HFFc6 (cell line): ENCODE measurements at places on chromosomes 11 and 22.

- H3K27ac ChIP-seq: no peak overlapping the region
- H3K4me1 ChIP-seq: peaks cover 3% of the 10 kb centered on the region; the same call in 1 of the 2 replicates
- H3K27me3 ChIP-seq: peaks cover 30% of the 10 kb centered on the region
- DNase-seq: no peak
- H3K36me3 ChIP-seq: peaks cover 12% of the 10 kb centered on the region
Observed at GRCh38 chr11:114192841-114193389, 103.3 kb upstream of the NNMT start.

DNA sequence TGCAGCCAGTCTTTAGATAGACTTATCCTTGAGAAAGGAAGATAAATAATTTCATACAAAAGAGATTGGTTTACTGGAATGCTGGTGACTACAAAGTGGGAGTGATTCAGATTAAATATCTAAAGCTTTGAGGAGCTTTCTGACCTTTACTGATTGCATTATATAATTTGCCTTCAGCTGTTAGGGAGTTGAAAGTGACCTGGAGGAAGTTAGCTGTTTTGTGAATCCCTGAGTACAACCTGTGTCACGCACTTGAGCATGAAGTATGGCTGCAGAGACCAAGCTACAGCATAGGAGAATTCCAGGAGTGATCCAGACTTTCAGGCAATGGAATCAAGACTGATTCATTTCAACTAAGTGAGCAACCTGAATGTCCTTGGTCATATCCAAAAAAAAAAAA is 1848.3 kb upstream of the RAG2 start:
- H3K27ac ChIP-seq: no peak overlapping the region
- no peak for DNase-seq
- H3K36me3 ChIP-seq: no peaks in the 10 kb centered on the region
- H3K4me3 ChIP-seq: no peak overlapping the region

- peaks cover 50% of the 10 kb centered on the region for H3K4me1 ChIP-seq
- peak; percentile 68 for DNase-seq
- H3K27me3 ChIP-seq: no peaks in the 10 kb centered on the region
- peak overlapping the region; percentile 37 for H3K27ac ChIP-seq
Observed at GRCh38 chr11:72724851-72725723, 27.1 kb downstream of the ARAP1 start.

DNA sequence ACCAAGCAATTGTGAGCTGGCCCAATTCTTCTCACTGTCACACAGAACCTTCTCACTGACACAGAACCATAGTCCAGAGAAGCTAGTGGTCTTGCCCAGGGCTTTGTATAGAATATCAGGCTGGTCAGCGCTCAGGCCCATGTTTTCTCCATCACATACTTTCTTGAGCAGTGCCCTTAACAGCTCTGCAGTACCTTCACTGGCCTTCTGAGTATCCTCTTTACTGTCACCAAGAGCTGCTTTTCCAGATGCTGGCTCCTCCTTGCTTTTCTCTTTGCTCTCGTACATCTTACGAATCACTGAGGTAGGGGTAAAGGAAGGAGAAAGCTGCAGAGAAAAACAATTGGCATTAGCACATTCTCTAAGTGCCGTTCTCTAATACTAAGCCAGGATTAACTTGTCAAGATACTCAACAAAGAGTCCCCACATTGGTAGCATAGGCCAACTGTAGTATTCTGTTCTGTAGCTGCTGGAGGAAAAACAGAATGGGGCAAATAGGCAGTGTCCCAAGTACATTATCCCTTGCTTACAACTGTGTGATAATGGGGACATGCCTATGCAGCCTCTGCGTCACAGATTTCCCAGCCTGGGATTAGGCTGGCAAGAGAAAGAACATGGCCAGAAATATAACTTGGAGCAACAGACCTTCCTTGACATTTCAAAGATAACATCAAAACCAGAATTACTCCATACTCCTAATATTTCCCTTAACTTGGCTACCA is 43.5 kb downstream of the DRG1 start:
- H3K36me3 ChIP-seq: peaks cover 45% of the 10 kb centered on the region
- no peaks in the 10 kb centered on the region for H3K4me1 ChIP-seq
- H3K4me3 ChIP-seq: no peak overlapping the region

GRCh38 chr22:46809153-46809885 is 46.9 kb downstream of the TBC1D22A start:
- H3K27ac ChIP-seq: no peak overlapping the region
- H3K4me3 ChIP-seq: no peak overlapping the region
- peaks cover 15% of the 10 kb centered on the region for H3K4me1 ChIP-seq
- H3K36me3 ChIP-seq: peaks cover 13% of the 10 kb centered on the region

GRCh38 chr11:73204711-73205121 is 13.4 kb upstream of the P2RY2 start:
- H3K36me3 ChIP-seq: no peaks in the 10 kb centered on the region
- H3K27me3 ChIP-seq: peaks cover 9% of the 10 kb centered on the region; the same call in 1 of the 2 replicates
- H3K4me3 ChIP-seq: no peak overlapping the region

- peaks cover 34% of the 10 kb centered on the region for H3K4me1 ChIP-seq
- no peaks in the 10 kb centered on the region for H3K36me3 ChIP-seq
- no peak overlapping the region for H3K4me3 ChIP-seq
- DNase-seq: no peak
Observed at GRCh38 chr11:119619665-119620064, 109.3 kb downstream of the NECTIN1 start.

DNA sequence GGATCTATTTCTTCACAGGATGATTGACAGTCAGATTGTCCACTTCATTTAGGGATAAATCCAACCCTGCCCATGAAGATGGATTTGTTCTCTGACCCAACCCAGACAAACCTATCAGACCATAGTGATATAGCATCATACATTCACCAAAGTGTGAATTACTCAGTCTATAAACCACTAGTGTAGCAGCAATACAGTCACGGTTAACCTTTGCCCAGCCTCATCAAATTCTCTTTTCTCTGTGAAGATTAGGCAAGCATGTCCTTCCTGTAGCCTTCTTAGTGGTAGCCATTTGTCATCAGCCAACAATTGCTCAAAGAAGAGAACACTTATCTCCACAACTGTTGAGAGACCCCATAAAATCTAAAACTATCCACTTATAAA is 14.4 kb upstream of the BIRC2 start:
- no peak overlapping the region for H3K4me3 ChIP-seq
- H3K4me1 ChIP-seq: peaks cover 26% of the 10 kb centered on the region
- DNase-seq: peak; percentile 7
- H3K27me3 ChIP-seq: no peaks in the 10 kb centered on the region
- H3K36me3 ChIP-seq: no peaks in the 10 kb centered on the region

DNA sequence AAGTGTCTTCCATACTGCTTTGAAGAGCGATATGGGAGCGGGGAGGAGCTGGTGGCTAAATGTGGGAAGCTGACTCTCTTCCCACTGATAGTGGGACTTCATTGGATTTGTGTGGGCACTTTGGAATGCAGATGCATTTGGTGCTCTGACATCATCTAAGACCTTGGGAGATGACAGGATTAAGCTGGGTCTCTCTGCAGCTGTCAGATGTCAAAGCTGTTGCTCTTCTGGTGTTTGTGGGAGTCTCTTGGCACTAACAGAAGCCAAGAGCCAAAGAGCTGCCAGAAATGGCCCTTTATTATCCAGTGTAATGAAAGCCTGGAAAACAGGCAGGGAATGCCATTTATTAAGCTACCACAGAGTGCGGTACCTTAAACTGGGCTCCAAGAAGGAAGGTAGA is 20.6 kb downstream of the GRAMD1B start:
- peaks cover 91% of the 10 kb centered on the region for H3K4me1 ChIP-seq
- peaks cover 16% of the 10 kb centered on the region; the same call in 1 of the 2 replicates for H3K36me3 ChIP-seq
- DNase-seq: no peak
- peak overlapping the region; percentile 46 for H3K27ac ChIP-seq
- H3K4me3 ChIP-seq: no peak overlapping the region

- DNase-seq: no peak
- H3K4me1 ChIP-seq: peaks cover 9% of the 10 kb centered on the region
- H3K27ac ChIP-seq: no peak overlapping the region
- H3K27me3 ChIP-seq: peaks cover 26% of the 10 kb centered on the region
Observed at GRCh38 chr22:26822313-26822712, 164.9 kb downstream of the MIAT start.

DNA sequence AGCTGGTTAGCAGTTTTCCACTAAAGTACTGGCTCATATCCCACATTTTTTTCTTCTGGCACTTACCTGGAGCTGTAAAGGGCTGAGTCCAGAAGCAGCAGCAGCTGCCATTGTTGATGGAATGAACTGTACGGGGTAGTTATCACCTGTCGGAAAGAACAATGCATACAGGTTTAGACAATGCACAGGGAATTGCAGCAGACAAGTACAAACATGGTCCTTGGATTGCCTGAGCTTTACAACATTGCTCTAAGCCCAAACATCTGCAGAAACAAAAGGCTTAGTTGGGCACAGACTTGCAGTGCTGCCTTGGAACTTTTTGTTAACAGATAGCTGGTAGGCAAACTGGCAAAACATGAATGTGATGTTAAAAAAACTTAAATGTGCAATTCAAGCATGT is 258.8 kb downstream of the SOX6 start:
- H3K36me3 ChIP-seq: no peaks in the 10 kb centered on the region; the same call in 1 of the 2 replicates
- peaks cover 29% of the 10 kb centered on the region; the same call in 1 of the 2 replicates for H3K4me1 ChIP-seq
- H3K27me3 ChIP-seq: no peaks in the 10 kb centered on the region
- DNase-seq: no peak
- H3K4me3 ChIP-seq: no peak overlapping the region

DNA sequence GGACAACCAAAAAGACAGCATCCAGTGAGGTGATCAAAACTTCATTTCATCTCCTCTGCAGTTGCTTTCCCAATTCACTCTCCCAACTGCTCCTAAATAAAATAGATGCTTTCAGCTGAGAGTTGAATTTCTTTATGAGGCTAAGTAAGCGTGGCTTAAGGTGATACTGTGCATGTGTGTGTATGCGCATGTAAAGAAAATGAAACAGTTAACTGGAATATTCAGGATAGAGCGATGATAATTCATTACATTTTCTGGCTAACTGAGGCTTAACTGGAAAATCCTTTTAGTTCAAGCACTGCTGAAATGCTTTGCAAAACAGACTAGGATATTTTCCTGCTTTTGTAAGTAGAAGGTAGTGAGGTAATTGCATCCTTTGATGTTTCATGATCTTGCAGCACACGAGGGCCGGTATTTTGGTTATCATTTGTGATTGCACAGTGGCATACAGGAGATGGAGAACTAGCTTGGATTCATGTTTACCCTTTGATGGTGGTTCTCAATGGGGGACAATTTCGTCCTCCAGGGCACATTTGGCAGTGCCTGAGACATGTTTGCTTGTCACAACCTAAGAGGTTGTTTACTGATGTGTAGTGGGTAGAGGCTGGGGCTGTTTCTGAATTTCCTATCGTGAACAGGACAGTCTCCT is 71.2 kb downstream of the ZBTB16 start:
- DNase-seq: no peak
- H3K4me1 ChIP-seq: peaks cover 43% of the 10 kb centered on the region
- no peak overlapping the region for H3K27ac ChIP-seq
- H3K4me3 ChIP-seq: no peak overlapping the region
- H3K27me3 ChIP-seq: peaks cover 41% of the 10 kb centered on the region
